ENCODE measurements at places on chromosomes 2 and 18.

DNA sequence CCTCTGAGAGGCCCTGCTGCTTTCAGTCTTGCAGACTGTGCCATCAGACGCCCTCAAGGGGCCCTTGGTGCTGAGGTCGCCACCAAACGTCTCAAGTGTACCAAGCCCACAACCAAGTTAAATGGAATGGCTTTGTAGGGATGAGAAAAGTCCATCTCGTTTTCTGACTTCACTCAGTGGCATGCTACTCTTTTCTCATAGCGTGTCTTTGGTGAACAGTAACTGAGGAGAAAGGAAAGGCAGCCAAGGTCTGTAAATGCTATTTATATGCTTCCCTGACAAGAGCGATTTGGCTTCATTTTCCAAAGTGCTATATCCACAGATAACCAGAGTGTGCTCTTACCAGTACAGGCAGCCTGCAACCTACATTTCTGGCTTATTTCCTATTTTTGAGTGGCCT, 123.0 kb downstream of the MTX2 start:
- DNase-seq: no peak

GRCh38 chr18:26417190-26417589, 131.2 kb downstream of the KCTD1 start:
- no peak for DNase-seq

DNA sequence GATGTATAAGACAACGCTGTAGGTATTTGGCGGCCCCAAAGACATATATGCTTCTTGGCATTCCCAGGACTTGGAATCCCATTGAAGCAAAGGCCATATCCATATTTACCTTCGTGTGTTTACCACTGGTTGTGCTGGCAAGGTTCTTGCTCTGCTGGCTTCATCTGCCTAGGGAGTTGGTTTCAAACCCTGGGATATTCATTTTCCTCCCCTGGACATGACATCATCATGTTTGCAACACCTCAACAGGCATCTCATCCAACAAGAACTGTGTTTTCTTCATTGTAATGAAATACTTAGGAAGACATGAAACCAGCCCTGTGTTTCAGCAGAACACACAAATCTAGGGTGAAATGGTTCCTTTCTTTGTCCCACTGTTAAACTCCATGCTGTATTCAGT, 77.9 kb upstream of the PHLPP1 start:
- peak; percentile 4 for DNase-seq

DNA sequence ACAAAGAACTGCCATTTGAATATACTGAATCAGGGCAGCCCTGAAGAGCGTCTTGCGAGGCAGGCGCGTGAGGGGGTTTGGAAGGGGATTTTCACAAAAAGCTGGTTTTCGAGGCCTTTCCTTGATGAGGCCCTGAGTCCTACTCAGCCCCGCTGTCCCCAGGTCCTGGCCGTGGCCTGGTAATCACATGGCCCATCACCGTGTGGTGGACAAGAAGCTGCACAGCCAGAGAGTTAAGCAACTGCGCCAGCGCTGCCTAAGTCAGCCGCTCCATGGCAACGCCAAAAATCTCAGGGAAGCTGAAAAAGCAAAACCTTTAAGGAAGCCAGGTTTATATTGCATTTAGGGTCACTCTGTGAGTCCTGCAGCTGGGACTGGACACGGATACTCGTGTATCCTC, 341.2 kb upstream of the MYT1L start:
- DNase-seq: no peak

GRCh38 chr18:27501671-27502070, 316.6 kb upstream of the CHST9 start:
- DNase-seq: no peak

- peak; percentile 73 for DNase-seq
Measured at GRCh38 chr2:226325526-226325925, 474.1 kb downstream of the IRS1 start.

- peak; percentile 60 for DNase-seq
Measured at GRCh38 chr2:40488101-40488601, 36.3 kb upstream of the SLC8A1 start.

DNA sequence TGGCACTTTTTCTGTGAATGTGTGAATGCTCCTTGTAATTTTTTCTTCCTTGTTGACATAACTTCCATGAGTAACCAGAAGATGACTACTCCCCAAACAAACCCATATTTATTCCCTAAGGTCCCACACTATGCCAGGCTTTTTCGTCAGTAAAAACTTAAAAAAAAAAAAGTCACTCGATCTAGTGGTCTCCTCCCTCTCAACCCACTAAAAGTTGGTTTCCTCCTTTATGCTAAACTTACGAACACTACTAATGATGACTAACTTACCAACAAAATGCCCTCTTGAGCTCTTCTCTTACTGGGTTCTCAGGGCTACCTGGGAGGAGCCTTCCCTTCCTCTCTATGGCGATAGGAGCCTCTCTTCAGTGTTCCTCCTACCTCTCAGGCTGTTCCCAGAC, 18.2 kb downstream of the ACVR1 start:
- no peak for DNase-seq

DNA sequence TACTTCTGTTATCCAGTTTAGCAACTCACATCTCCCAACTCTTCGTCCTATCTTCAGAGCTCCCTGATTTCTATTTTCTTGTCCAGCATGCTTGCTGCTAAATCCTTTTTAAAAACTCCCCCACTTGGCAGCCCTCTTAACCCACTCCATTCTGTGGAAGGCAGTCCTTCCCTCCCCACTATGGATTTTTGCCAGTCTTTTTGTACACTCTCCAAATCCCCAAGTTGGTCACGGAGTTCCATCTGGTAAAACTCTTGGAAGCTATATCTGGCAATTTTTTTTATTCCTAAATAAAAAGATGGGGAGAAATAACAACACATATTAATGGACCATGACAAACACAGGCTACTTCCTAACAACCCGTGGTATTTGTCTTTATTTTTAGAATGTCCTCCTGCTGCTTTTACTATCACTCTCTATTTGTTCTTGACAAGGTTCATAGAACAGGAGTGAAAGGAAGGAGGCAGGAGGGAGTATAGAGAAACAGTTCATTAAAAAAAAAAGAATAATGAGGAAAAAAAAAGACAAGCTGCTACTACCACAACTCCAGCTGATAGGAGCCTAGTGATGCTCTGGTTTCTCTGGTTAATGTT, 120.0 kb upstream of the THSD7B start:
- no peak for DNase-seq

GRCh38 chr2:83991992-83992391, 467.1 kb downstream of the SUCLG1 start:
- no peak for DNase-seq

DNA sequence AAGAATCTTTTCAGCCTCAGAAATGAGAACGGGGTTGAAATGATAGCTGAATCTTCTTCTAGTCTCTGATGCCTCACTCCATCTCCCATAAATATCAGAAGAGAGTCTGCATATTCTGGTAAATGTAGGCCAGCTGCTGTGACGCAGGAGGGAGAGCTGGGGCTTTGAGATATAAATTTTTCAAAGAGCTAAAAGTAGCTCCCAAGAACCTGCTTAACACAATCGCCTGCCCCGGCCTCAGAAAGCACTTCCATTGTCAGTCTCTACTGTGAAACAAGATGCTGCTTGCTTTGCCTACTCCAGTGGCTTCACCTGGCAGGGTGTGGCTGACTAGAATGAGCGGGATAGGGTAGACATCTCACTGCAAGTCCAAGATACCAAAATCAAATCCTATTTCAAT, 105.0 kb upstream of the CCDC150 start:
- no peak for DNase-seq

- no peak for DNase-seq
Measured at GRCh38 chr2:144996225-144996795, 476.4 kb upstream of the ZEB2 start.

DNA sequence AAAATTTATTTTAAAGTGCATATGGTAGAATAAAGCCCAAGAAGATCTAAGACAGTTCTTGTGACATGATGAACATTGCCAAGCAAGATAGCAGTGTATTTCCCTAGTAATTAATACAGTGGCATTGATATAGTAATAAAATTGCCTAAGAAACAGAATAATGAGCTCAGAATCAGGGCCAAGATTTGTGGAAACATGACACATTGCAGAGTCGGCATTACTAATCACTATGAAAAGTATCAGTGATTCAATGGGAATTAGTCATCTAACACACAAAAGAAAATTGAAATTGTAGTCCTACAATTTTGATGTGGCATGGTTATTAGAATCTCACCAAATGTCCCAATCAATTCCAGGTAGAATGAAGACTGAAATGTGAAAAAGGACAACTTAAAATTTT, 243.0 kb upstream of the CYRIA start:
- DNase-seq: peak; percentile 65

DNA sequence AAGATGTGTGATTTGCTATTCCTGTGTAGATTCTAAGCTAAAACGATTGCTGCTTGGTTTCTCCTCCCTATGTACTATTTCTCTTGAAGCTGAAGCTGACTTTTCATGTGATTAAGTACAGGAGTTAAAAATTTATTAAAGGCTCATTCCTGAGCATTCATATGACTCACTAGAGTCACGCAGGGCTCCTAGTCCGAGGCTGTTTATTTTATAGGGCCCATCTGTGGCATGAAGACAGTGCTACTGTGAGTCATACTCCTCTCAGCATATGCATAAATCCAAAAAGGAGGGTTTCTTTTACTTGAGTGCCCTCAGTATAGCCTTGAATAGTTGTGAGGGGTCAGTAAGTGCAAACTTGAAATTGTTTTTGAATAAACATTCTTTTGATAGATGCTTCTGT, 378.8 kb downstream of the PTPRM start:
- no peak for DNase-seq

GRCh38 chr2:15642815-15643500, 51.3 kb downstream of the DDX1 start:
- no peak for DNase-seq

- no peak for DNase-seq
Measured at GRCh38 chr18:8279346-8279745, 329.9 kb upstream of the RAB12 start.

DNA sequence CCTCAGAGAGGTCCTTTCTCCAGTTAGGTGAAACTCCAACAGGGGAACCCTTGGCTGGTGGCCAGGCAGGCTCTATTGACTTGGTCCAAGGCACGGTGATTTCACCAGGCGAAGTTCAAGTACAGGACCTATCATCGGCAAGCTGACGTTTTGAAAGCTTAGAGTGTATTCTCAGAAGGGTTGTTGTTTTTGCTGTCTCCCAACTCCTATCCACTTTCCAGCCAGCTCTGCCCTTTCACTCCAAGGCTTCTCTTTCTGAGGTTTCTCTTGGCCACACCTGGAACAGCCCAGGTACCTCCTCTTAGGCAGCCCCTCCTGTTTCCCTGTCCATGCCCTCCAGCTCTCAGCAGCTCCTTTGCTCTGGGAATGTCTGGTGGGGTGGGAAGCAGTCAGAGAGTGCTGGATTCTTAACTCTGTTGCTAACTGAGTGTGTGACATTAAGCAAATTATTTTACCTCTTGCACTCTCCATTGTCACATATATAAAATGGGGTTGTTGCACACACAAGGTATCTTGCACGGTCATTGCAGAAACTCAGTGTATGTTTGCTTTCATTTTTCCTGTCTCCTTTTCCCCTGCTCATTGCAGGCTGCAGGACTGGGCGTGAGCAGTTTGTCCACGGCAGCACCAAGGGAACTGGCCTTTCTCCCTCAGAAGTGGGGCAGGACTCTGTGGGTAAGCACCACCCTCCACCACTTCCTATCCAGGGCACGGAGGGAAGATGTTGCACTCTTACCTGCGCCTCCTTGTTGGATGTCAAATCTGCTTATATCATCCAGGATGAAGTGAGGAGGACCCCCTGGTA, 30.2 kb downstream of the CAPN13 start:
- DNase-seq: no peak

GRCh38 chr2:97546711-97547110, 43.0 kb downstream of the ANKRD36B start:
- DNase-seq: no peak

DNA sequence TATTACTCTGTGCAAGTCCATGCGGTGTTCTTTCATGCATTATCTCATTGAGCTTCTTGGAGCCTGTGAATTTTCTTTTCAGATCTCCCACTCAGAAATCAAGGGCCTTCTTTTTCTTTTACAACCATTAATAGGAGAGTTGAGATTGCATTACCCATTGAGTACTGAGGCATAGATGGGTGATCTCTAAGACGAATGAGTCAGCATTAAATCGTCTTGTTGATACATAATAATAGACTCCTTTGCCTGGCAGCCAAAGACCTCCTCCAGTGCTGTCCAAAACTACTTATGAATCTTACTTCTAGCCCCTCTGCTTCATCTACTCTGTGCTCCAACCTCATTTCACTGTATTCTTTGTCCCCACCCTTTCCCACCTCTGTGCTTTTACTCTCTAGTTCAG, 180.5 kb downstream of the AGPS start:
- DNase-seq: no peak

GRCh38 chr2:119772767-119773166, 13.0 kb downstream of the PTPN4 start:
- no peak for DNase-seq

DNA sequence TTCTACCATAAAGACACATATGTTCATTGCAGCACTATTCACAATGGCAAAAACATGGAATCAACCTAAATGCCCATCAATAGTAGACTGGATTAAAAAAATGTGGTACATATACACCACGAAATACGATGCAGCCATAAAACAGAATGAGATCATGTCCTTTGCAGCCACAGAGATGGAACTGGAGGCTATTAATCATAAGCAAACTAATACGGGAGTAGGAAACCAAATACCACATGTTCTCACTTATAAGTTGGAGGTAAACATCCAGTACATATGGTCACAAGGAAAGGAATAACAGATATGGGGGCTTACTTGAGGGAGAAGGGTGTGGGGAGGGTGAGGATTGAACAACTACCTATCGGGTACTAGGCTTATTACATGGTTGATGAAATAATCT, 7.7 kb downstream of the HMSD start:
- DNase-seq: no peak
